Stimulated activated naive CD8-positive, alpha-beta T cell treated with anti-CD3 and anti-CD28 coated beads, Interleukin-15, Interleukin-2, amounts not matched to agents 100 U/mL and 50 U/mL, for 24 hours (primary cell): ENCODE measurements at places on chromosomes 5 and 9.

DNA sequence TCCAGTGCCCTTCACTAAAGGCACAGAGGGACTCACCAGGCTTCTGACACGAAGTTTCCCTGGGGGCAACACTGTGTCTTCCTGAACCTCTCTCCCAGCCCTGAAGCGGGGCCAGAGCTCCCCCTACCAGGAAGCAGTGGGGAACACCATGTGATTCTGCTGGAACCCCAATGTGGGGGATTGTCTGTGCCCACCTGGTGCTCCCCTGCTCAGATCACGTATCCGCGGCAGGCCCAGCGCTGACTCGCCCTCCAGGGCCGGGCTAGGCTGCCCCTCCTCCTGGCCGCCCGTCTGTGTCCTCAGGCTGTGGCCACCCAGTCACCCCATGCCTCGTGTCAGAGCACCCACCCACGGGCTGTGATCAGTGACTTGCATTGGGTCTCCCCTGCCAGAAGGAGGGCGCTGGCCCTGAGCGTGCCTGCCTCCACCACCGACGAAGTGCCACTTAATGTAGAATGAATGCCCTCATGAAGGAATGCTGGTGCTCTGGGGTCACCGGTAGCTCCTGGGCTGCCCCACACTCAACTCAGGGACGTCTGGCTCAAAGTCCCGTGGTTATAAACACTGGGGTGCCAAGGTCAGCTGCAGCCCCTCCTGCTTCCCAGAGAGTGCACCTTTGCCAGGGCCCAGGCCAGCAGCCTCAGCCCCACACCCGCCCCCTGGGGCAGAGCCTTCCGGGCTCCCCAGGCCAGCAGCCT, 22.1 kb downstream of the SARDH start:
- peak; percentile 45 for DNase-seq

DNA sequence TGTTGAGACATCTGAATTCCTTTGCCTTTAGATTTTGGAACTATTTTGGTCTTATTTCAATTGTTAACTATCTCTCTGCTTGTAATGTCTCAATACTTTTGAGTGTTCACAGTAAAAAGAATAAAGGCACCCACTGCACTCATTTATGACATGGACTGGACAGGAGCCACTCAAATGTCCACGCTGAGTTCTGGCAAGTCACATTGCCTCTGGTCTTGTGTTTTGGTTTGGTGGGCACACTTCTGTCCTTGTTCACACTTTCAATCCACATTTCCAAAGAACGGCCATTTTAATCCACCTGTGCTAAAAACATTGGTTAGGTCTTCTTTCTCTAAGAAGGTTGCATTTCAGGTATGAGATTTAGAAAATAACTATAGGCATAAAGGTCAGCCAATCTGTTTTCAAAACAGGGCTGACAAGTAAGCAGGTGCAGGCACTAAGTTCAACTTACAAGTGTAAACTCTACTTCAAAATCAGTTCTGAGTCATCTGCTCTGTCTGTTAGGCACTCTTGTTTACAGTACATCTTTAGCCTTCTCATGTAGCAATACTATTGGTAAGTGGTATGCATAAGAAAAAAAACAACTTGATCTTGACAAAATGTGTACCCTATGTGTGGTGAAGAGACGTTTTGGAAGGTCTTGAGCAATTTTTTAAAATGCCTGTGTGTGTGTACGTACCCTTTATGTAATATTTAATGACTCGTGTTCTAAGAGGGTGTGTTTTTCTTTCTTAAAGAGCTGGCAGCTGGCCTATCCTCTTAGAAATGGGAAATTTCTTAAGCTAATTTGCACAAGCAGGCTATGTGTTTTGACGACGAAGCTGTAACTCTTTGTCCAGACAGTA, 31.5 kb upstream of the ZFAND5 start:
- DNase-seq, result no peak

DNA sequence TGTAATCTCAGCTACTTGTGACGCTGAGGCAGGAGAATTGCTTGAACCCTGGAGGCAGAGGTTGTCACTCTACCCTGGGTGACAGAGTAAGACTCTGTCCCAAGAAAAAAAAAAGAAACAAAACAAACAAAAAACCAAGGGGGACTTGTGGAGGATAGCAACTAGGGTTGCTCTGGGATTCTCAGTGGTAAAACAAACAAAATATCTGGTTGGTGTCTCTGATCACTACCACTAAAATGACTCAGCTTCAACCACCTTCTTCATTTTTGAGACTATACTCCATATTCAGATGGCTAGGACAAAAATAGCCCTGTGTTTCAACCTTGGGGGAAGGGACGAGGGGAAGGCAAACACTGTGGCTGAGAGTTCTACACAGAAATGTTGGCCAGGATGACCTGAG, 110.3 kb downstream of the ARRDC3 start:
- DNase-seq, result no peak

DNA sequence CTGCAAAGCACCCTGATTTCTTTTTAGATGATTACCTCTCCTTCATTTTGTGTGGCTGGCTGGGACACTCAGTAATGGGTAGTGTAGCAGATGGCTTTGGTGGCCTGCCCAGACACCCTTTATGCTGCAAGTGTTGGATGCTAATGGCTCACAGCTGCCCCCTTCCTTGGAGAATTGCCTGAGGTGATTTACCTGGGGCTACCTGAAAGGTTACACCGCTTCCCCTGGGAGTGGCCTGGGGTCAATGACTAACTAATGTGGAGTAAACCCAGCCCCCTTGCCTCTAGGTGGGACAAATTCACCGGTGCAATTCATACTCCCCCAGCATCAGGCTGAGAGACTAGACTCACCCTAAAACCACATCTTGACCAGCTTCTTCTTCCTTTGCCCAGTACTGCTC, 23.5 kb upstream of the HAND1 start:
- DNase-seq, result no peak

DNA sequence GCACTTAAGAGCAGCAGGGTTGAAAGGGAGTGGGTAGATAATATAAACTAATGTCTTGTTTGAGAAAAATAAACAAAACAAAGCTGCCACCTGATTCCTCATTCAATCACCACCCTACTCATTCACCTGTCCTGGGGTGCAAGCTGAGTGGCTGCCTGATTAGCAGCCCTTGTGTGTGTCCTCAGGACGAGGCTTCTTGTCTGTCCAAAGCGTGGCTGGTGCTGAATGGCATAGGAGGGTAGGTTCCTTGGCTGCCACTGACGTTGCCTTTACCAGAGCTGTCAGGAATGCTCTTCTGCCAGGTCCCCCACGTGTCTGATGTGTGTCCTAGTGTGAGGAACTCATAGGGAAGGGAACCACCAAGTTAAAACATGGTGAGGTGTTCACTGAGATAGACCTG, 146.6 kb upstream of the SLC24A2 start:
- no peak for DNase-seq

DNA sequence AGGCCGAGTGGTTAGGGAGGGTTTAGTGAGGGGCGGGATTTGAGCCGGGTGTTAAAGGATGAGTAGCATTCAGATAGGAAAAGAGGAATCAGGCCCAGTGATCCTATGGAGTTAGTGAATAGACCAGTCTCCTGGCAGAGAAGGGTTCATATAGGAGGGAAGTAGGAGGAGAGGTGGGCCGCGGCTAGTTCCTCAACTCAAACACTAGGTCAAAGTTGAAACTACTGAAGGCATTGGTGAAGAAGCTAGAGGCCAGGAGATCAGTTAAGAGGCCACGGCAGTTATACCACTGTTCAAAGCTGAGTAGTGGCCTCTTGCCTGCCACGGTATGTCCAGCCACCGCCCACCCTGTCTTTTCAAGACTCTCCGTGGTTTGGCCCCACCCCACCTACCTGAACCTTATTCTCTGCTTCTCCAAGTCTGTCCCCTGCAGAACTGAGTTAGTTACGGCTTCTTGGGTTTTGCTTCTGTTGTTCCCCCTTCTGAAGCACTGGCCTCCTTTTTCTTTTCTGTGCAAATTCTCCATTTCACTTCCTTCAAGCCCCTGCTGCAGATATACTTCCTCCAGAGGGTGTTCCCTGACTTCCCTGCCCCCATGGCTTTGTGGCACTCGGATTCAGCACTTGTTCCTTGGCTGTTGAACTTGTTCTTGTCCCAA, 1.8 kb downstream of the ZBTB34 start:
- no peak for DNase-seq

- DNase-seq, result no peak
Measured at GRCh38 chr5:136374638-136375037, 9.3 kb upstream of the TRPC7 start.

DNA sequence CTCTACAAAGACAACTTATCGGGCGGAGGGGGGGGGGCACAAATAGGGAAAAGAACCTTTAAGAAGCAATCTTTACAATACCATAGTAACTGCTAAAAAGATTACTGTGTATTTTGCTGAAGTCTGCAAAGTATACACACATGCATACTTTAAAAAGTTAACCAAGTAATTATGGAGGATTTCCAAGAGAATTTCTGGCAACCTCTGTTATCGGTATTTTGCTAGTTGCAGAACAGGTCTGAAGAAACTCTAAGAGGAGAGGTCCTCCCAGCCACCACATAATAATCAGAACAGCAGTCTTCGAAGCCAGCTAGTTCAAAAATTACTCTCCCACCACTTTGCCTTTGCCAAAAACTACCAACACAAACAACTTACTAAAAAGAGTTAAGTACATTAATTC, 56.1 kb downstream of the UBAP2 start:
- no peak for DNase-seq
